ENCODE measurements at places on chromosomes 3 and 15.

DNA sequence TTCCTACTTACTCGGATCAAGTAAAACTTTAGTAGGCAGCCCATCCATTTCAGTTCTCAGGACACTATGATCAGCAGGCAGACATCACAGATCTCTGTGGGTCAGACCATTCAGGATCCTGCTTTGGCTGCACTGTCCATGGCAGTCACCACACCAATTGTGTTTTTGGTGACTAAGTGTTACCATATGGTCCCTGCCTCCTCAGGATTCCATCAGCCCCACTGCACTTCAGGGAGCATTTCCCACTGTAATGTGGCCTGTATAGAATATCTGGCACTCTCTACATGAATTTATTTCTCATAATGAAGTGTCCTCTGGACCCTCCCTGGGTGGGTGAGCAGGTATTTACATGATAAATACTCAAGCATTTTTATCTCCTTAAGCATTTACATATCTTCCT is 41.3 kb downstream of the ZNF445 start:
- DNase-seq, result no peak

DNA sequence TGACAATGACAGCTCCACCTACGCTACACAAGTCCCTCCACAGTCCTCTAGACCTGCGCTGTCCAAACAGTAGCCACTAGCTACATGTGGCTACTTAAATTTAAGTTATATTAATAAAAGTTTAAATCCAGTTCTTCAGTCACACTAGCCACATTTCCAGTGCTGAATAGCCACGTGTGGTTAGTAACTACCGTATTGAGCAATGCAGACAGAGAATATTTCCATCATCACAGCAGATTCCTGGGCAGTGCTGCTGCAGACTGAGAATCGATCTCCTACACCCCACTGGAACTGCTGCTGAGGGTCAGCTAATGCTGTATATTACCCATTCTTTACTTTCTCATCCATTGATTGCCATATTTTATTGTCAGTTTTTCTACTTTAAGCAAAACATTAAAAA is 40.9 kb downstream of the HDC start:
- no peak for DNase-seq

GRCh38 chr15:37072181-37072580 is 28.2 kb downstream of the MEIS2 start:
- no peak for DNase-seq

DNA sequence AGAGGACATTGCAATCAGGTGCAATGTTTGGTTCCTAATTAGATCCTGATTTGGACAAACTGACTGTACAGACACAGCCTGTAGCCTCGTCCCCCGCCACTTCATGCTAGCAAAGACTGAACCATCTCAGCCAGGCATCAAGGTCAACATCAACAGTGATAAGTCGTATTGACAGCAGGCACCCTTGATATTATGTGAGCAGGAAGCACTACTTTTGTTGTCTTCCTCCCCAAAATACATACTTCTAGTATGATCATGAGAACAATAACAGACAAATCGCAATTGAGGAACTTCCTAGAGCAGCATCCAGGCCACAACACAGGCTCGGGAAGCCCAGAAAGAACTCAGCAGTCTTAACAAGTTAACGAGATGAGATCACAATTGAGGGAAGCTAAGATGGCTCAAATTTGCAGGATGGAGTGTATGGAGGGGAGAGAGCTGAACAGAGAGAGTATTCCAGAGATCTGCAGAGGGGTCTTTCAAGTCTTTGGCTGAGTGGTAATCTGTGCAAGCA is 20.4 kb downstream of the TGM5 start:
- no peak for DNase-seq

- no peak for DNase-seq
Observed at GRCh38 chr15:22880068-22880980, 41.9 kb downstream of the NIPA2 start.

GRCh38 chr3:100697723-100698285 is 11.5 kb upstream of the TFG start:
- no peak for DNase-seq

DNA sequence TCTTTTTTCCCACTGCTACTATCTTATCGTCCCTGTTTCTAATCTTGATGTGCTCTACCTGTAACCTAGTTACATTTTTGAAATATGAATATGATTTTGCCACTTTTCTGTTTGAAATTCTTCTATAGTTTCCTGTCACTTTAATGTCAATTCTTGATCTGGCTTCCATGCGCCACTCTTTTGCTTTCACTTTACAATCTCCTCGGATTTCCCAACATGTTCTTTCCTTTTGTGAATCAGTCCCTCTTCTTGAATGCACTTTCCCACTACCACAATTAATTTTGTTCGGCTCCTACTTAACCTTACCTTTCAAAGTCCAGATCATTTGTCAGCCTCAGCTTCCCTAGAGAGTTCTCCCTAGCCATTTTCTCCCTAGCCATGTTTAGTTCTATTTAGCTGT is 8.3 kb downstream of the TIMMDC1 start:
- DNase-seq, result no peak

GRCh38 chr3:134364936-134365765 is 9.1 kb downstream of the AMOTL2 start:
- DNase-seq, result no peak

DNA sequence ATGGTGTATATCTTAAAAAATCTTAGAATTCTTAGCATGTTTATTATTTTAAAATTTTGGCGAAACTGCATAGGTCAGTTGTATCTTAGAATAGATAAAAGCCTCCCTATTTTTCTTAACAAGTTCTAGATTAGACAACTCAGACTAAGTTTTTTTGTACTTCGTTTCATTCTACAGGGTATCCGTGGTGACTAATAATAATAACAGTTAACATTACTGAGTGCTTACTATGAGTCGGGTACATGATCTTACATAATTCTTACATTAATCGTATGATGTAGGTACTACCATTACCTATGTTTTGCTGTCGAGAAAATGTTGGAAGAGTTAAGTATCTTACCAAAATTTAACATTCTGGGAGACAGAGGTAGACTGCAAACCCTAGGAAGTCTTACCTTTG is 60.7 kb downstream of the UBE2E2 start:
- DNase-seq, result no peak

DNA sequence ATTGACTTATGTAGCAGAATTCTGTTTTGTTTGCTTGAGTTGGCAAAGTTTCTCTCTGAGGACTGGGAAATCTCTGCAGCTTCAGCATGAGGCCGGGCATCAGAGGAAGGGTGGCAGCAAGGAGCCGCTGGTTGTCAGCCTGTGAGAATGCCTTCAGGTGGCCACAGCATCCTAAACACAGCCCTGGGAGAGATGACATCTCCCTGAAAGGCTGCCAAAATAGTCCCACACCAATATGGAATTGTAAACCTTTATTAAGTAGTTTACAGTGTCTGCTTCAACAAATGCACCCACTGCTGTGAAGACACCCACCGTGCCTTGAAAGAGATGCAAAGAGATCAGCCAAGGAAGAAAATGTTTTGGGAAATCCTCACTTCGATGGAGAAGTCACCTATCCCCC is 609.7 kb upstream of the ARRDC4 start:
- no peak for DNase-seq

GRCh38 chr15:50049871-50050270 is 69.2 kb downstream of the ATP8B4 start:
- DNase-seq, result no peak

GRCh38 chr3:123002100-123002748 is 25.3 kb downstream of the SEMA5B start:
- DNase-seq, result no peak

GRCh38 chr3:45442679-45443253 is 54.4 kb downstream of the LARS2 start:
- no peak for DNase-seq

DNA sequence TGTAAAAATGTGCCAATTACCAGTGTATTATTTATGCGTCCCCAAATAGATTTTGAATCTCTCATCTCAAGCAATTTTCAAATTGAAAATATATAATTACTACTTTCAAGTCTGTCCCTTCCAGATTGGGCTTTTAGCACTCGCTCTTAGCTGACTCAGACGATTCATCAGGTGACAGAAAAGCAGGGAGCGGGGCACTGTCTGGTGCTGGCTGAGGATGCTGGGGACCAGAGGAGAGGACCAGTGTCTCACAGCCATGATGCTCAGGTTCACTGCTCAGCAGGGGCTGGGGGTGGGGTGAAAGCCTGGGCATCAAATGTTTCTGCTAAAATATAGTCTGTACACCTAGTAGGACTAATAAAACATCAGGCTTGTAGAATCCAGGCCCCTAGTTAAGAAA is 199.9 kb downstream of the GABRG3 start:
- DNase-seq, result no peak

DNA sequence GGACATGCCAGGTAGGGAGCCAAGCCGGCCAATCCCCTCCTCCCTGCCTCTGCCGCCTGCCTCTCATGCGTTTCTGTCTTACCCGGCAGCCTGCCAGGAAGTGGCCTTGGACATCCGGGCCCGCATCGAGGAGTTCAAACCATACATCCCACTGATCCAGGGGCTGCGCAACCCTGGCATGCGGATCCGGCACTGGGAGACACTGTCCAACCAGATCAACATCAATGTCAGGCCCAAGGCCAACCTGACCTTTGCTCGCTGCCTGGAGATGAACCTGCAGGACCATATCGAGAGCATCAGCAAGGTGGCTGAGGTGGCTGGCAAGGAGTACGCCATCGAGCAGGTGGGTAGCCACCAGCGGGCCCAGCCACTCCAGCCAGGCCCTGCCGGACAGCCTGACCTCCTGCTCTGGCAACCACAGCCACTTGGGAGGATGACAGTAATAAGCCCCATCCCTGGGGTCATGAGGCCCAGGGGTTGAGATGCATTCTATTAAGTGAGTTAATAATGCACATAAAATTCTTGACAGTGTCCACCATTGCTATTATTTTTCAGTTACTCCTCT is 37.3 kb downstream of the DNAH1 start:
- no peak for DNase-seq

GRCh38 chr15:52261498-52262242 is 33.9 kb downstream of the MYO5C start:
- DNase-seq, result peak; percentile 21

GRCh38 chr3:38588995-38589937 is 60.2 kb downstream of the SCN5A start:
- no peak for DNase-seq

Data from T-cell (primary cell).